ENCODE measurements at places on chromosomes 2 and 18.

DNA sequence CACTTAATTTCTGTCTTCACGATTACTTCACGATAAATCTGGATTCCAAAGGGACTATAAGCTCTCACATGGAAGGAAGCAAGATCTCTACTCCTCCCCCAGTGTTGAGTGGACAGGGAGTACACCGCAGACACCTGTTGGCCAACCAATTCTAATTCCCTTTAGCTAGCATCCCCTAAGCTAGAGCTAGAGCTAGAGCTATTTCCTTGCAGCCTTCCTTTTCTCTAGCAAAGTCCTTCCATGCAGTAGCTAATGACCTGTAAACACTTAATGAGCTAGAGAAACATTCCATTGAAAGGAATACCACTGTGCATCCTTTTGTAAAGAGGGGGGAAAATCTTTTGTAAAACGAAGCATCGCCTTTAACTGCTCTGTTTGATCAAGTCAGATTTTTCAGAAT is 56.5 kb downstream of the BCL11A start:
- no peak for DNase-seq
- H3K4me3 ChIP-seq, result no peak overlapping the region
- no peaks in the 10 kb centered on the region for H3K36me3 ChIP-seq
- no peak overlapping the region for H3K27ac ChIP-seq
- no peaks in the 10 kb centered on the region for H3K4me1 ChIP-seq
- H3K27me3 ChIP-seq, result no peaks in the 10 kb centered on the region

DNA sequence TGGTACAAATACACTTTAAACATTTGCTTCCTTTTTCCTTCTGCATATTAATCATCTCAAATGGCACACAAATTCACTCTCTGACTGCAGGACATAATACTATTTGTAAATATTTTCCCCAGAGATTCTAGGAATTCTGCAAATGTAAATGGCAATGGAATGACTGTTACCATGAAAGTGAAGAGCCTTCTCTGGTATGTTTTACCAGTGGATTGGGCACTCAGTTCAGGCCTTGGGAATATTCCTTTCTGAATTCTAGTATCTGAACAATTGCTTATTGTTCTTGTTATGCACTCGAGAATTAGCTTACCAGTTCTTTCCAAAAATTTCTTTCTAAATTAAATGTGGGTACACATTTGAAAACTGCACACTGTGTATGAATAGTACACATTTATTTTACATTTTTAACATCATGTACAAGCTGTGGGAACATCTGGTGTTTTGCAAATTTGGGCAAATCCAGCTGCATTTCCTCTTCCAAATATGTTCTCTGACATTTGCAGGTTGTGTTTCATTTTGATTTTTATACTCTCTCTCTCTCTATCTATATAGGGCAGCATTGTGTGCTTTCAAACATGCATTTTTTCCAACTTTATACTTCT is 289.1 kb downstream of the NBAS start:
- H3K4me3 ChIP-seq, result no peak overlapping the region
- no peak for DNase-seq
- H3K4me1 ChIP-seq, result no peaks in the 10 kb centered on the region
- H3K27me3 ChIP-seq, result no peaks in the 10 kb centered on the region
- H3K27ac ChIP-seq, result no peak overlapping the region

- H3K36me3 ChIP-seq, result no peaks in the 10 kb centered on the region
- DNase-seq, result no peak
- no peak overlapping the region for H3K4me3 ChIP-seq
- peaks cover 9% of the 10 kb centered on the region for H3K4me1 ChIP-seq
- H3K27ac ChIP-seq, result no peak overlapping the region
Measured at GRCh38 chr2:152519581-152519952, 184.6 kb downstream of the FMNL2 start.

DNA sequence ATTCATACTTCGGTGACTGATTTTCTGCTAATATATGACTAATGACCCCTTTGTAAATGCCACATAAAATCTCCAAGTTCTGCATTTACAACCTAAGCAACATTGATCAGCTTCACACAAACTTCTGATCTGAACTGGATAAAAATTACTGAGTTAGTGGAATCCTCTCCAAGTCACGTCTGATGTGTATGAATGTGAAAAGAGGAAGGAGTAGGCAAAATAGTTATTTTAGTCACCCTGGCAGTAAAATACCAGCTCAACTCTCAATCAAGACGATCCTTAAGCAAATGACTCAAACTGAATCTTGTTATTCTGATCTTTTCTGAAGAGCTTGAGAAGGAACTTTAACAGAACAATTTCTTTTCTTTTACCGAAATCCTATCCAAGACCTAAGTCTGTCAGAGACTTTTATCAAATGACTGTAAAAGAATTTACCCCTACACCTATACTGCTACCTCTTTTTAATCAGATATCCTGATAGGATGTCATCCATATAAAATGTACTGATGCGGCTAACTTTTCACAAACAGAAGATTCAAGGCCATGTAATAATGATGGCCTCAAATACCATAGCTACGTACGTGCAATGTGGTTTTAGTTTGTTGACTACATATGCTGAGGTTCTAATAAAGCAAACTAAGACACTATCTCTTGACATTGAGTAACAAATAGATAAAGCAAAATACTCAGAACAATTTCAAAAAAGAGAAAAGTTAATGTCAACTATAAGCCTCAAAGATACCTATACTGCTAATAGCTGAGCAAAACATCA is 23.7 kb downstream of the CUL3 start:
- H3K27me3 ChIP-seq, result no peaks in the 10 kb centered on the region
- H3K4me3 ChIP-seq, result no peak overlapping the region
- DNase-seq, result no peak
- H3K27ac ChIP-seq, result no peak overlapping the region

GRCh38 chr2:165938237-165938636 is 15.3 kb downstream of the TTC21B start:
- H3K4me1 ChIP-seq, result no peaks in the 10 kb centered on the region
- H3K27me3 ChIP-seq, result no peaks in the 10 kb centered on the region
- peaks cover 35% of the 10 kb centered on the region for H3K36me3 ChIP-seq
- no peak overlapping the region for H3K4me3 ChIP-seq

- H3K4me3 ChIP-seq, result no peak overlapping the region
- H3K36me3 ChIP-seq, result no peaks in the 10 kb centered on the region
Measured at GRCh38 chr18:60149316-60149715, 223.3 kb downstream of the MC4R start.

All from tibial artery (tissue), 4 donors.